ENCODE measurements at places on chromosomes 6 and 20. TPM values are rescaled to one million over a fixed set of nuclear protein-coding genes. Genes with fewer than 3 reads are reported as not detected.

DNA sequence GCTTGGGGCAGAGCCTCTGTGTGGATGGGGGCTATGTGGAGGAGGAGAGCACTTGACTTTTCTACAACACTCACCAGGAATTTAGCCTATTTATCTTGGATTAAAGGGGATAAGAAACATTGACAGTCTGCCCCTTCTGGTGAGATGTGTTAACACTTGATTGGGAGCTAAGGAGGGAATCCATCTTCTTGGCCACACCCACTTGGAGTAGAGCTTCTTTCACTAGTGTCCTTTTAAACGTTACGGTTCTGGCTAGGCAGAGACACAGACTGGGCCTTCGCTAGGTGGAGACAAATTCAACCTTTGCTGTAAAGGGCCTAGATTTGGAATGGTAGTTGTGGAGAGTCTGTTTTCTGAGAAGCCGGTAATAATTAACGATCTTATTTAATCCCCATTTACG is 15.5 kb upstream of the TPBG start:
- H3K4me3 ChIP-seq = no peak overlapping the region
- no peaks in the 10 kb centered on the region for H3K36me3 ChIP-seq
- H3K4me1 ChIP-seq = no peaks in the 10 kb centered on the region
- no peak overlapping the region for H3K27ac ChIP-seq
- peak; percentile 60 for DNase-seq

ELOVL4 gene
- 7.9 TPM for total RNA-seq

- peak; percentile 27 for DNase-seq
- no peak overlapping the region for H3K27ac ChIP-seq
- peaks cover 5% of the 10 kb centered on the region for H3K4me1 ChIP-seq
Observed at GRCh38 chr6:24864343-24864742, 65.6 kb upstream of the ARMH2 start.

CD93 gene
- 0.06 TPM for total RNA-seq

- H3K4me1 ChIP-seq = peaks cover 5% of the 10 kb centered on the region
- DNase-seq = no peak
- no peaks in the 10 kb centered on the region for H3K36me3 ChIP-seq
- H3K4me3 ChIP-seq = no peak overlapping the region
- no peaks in the 10 kb centered on the region for H3K27me3 ChIP-seq
- no peak overlapping the region for H3K27ac ChIP-seq
Observed at GRCh38 chr20:45853484-45853883, 3.7 kb downstream of the ACOT8 start.

DDX43 gene
- not detected for total RNA-seq

DCDC2 gene
- 54.9 TPM for total RNA-seq

BEND6 gene
- 5.3 TPM for total RNA-seq

- no peaks in the 10 kb centered on the region for H3K27me3 ChIP-seq
- H3K4me1 ChIP-seq = no peaks in the 10 kb centered on the region
- DNase-seq = no peak
- H3K4me3 ChIP-seq = no peak overlapping the region
- no peaks in the 10 kb centered on the region for H3K36me3 ChIP-seq
- no peak overlapping the region for H3K27ac ChIP-seq
Observed at GRCh38 chr20:11726026-11726425, 191.7 kb upstream of the BTBD3 start.

PBOV1 gene
- total RNA-seq = not detected

GRCh38 chr6:157510323-157511188 is 129.6 kb downstream of the ZDHHC14 start:
- H3K27ac ChIP-seq = no peak overlapping the region
- H3K4me3 ChIP-seq = no peak overlapping the region
- H3K27me3 ChIP-seq = no peaks in the 10 kb centered on the region
- no peak for DNase-seq
- H3K4me1 ChIP-seq = no peaks in the 10 kb centered on the region

GRCh38 chr20:1779567-1779966 is 115.6 kb upstream of the SIRPA start:
- H3K4me1 ChIP-seq = peaks cover 4% of the 10 kb centered on the region
- no peak overlapping the region for H3K27ac ChIP-seq
- DNase-seq = no peak

DNA sequence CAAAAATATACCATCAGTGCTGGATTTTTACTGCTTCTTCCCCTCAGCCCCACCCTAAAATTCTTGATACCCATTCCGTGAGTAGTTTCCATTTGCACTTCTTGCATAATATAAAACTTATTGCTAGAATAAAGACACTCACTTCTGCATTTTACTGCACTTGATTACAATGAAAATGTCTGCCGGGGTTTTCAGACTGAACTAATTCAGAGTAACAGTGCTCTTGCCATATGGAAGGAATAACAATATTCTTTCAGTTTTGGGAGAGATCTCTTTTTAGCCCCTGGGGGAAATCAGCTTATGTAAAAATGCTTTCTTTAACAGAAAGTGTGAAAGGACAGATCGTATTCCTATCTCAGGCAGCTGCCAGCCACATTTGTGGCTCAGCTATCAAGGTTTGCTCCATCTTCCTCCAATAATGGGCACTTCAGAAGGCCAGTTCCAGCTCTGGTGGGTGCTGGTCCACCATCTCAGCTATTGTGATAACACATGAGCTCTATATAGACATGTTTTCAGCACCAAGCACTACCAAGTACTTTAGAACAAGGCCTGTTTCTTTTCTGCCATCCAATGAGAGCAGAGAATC is 8.9 kb downstream of the SMLR1 start:
- H3K4me3 ChIP-seq = no peak overlapping the region
- DNase-seq = no peak
- no peak overlapping the region for H3K27ac ChIP-seq
- H3K36me3 ChIP-seq = peaks cover 11% of the 10 kb centered on the region

DACT2 gene
- total RNA-seq = 18.7 TPM

GRCh38 chr6:163446549-163446948 is 32.0 kb downstream of the QKI start:
- no peaks in the 10 kb centered on the region for H3K27me3 ChIP-seq
- H3K4me1 ChIP-seq = peaks cover 5% of the 10 kb centered on the region
- no peak overlapping the region for H3K27ac ChIP-seq
- H3K4me3 ChIP-seq = no peak overlapping the region
- no peak for DNase-seq

DBNDD2 gene
- 36.4 TPM for total RNA-seq

DNA sequence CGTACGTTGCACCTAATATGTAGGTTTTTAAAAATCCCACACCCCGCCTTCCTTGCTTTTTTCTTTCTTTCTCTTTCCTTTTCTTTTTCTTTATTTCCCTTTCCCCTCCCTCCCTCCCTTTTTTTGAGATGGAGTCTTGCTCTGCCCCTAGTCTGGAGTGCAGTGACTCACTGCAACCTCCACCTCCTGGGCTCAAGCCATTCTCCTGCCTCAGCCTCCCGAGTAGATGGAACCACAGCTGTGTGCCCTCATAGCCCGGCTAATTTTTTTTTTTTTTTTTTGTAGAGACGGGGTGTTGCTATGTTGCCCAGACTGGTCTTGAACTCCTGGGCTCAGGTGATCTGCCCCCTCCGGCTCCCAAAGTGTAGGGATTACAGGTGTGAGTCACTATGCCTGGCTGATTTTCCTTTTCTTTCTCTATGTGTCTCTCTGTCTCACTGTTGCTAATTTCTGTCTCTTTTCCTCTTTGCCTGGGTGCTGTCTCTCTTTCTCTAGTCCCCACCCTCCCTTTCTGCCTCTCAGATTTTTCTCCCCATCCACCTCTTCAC is 61.2 kb downstream of the SRC start:
- H3K4me1 ChIP-seq = peaks cover 9% of the 10 kb centered on the region
- DNase-seq = no peak
- no peak overlapping the region for H3K27ac ChIP-seq
- no peaks in the 10 kb centered on the region for H3K27me3 ChIP-seq
- peak overlapping the region; percentile 30 for H3K4me3 ChIP-seq
- H3K36me3 ChIP-seq = no peaks in the 10 kb centered on the region

DNA sequence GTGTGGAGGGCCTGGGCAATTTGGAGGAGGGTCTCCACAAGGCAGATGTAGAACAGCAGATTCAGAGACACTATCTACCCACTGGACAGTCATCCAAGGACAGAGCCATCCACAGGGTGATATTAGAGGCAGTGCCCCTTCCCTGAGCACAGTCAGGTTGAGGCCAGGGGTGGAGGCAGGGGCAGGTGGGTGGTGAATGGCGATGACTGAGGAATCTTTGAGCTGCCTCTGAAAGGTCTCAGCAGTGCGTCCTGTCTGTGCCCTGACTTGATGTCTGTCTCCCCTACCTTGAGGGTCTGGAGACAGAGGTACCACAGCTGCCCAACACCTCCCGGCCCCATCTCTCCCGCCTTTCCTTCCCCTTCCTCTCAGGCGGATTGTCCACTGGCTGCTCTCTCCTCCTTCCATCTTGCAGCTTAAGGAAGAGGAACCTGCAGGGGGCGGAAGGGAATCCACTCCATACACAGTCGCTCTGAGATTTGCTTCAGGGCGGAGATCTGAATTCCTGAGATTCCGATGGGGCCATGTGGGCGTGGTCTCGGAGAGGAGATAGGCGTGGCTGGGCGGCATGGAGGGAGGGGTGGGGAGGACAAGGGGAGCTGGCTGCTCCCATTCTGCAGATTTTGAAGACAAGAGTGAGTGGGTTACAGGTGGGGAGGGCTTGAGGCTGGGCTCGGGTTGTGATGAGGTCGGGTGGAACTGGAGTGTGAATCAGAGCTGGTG is 1.7 kb downstream of the MUCL3 start:
- no peaks in the 10 kb centered on the region for H3K36me3 ChIP-seq
- H3K27me3 ChIP-seq = no peaks in the 10 kb centered on the region
- no peak overlapping the region for H3K4me3 ChIP-seq
- peak overlapping the region; percentile 67 for H3K27ac ChIP-seq

DNA sequence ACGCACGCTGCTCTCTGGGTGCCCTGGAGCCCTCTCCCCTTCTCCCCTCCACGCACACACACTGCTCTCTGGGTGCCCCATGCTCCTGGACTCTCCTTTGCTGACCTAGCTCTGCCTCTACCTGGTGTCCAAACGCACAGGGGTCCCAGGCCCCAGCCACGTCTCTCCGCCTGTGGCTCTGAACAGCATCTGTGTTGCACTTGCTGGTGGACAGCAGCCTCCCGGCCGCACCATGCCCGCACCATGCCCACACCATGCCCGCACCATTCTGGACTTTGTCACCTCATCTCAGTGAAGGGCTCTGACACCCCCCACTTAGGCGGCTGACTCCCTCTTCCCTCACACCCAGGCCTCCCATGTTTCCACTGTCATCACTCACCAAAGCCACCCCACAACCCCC is 21.8 kb downstream of the TCFL5 start:
- DNase-seq = no peak
- H3K4me3 ChIP-seq = no peak overlapping the region
- no peak overlapping the region for H3K27ac ChIP-seq

DNA sequence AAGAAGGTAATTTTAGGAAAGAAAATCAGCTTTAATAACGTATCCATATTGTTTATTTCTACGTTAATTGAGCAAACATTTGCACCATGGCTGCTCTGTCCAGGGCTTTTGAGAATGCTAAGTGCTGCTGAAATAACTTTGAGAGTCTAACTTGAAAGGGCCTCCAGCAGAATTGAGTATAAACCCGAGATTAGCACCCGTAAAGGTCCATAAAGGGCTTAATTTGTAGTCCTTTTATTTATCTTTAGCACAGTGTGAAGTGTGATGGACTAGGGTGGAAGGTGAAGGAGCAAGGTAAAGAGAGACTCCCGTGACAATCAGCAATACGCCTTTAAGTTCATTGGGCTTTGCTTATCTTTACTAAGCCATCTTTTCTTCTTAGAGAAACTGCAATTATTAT is 77.7 kb upstream of the SUPT3H start:
- H3K36me3 ChIP-seq = no peaks in the 10 kb centered on the region
- H3K4me3 ChIP-seq = no peak overlapping the region
- DNase-seq = no peak
- H3K27me3 ChIP-seq = no peaks in the 10 kb centered on the region
- no peak overlapping the region for H3K27ac ChIP-seq

DNA sequence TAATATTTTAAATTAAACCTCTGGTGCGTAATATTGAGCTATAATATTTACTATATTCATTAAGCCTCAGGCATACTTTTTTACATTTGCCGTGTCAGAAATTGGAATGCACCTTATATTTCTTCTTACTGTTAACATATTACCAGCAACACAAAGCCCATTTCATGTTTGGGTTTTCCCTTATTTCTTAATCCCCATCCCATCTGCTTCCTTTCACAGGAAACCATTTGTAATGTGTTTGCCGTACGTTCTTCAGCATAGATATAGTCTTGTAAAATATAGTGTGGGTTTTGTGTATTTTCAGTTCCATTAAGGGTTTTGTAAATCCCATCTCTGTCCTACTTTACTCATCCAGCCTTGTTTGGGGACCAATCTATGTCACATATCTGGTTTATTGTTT is 6.5 kb downstream of the EYS start:
- no peaks in the 10 kb centered on the region for H3K27me3 ChIP-seq
- H3K36me3 ChIP-seq = no peaks in the 10 kb centered on the region
- no peak overlapping the region for H3K4me3 ChIP-seq
- DNase-seq = no peak

TBXT gene
- total RNA-seq = not detected

DNA sequence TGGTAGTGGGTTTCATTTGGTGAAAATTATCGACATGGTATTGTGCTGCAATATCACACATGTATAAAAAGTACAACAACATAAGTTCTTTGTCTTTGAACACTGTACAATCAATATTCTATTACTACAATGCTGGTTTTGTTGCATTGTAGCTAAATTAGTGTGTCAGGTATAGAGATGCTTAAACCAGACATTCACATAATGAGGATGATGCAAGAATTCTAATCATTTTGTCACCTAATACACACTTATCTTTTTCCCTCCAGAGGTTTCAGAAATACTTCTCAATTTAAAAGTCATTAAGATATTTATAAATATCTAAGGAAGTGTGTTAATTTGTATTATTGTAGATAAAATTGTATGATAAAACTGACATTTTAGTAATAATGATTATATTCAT is 174.8 kb upstream of the MAN1A1 start:
- H3K36me3 ChIP-seq = no peaks in the 10 kb centered on the region
- H3K4me1 ChIP-seq = no peaks in the 10 kb centered on the region
- no peak overlapping the region for H3K27ac ChIP-seq
- DNase-seq = no peak

LY6G6C gene
- 0.80 TPM for total RNA-seq

Data from A673 (cell line).